ENCODE measurements at places on chromosomes 2 and 18. TPM values are rescaled to one million over a fixed set of nuclear protein-coding genes. Genes with fewer than 3 reads are reported as not detected.

Gene COMMD1
- total RNA-seq, result 33.8 TPM

- no peaks in the 10 kb centered on the region for H3K4me1 ChIP-seq
- H3K27ac ChIP-seq, result no peak overlapping the region
- H3K36me3 ChIP-seq, result no peaks in the 10 kb centered on the region
- H3K4me3 ChIP-seq, result no peak overlapping the region
These were observed 93.3 kb downstream of the CTAGE1 start for GRCh38 chr18:22324191-22325131.

DNA sequence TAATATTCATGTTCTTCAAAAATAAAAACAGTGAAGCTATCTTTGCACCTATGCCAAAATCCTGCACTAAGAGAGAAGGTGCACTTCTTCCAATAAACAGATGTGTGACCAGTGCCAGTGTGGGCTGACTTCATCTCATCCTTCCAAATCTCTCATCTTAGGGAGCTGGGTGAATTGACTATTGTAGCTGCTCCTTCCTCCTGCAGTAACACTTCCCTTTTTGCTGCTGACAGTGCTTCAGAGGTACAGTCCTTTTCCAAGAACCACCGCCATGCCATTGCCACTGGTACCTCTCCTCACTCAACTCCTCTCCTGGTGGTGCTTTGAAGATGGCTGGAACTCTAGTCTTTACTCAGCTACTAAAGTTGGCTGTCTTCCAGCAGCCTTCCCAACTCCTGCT lies 42.1 kb upstream of the ARHGAP25 start:
- H3K4me1 ChIP-seq, result no peaks in the 10 kb centered on the region
- no peaks in the 10 kb centered on the region for H3K27me3 ChIP-seq
- H3K36me3 ChIP-seq, result no peaks in the 10 kb centered on the region
- H3K4me3 ChIP-seq, result no peak overlapping the region

- H3K4me3 ChIP-seq, result no peak overlapping the region
- no peak overlapping the region for H3K27ac ChIP-seq
- H3K27me3 ChIP-seq, result no peaks in the 10 kb centered on the region
- no peaks in the 10 kb centered on the region for H3K4me1 ChIP-seq
- DNase-seq, result no peak
- no peaks in the 10 kb centered on the region for H3K36me3 ChIP-seq
These were observed 71.7 kb upstream of the ABCA12 start for GRCh38 chr2:215210082-215210481.

All from MCF 10A (cell line).